ENCODE measurements at places on chromosomes 2 and 18. TPM values are rescaled to one million over a fixed set of nuclear protein-coding genes. Genes with fewer than 3 reads are reported as not detected.

PDE1A gene
- total RNA-seq = 0.90 TPM

GRCh38 chr2:44705876-44706480 is 235.5 kb upstream of the SIX3 start:
- no peak for DNase-seq

DNA sequence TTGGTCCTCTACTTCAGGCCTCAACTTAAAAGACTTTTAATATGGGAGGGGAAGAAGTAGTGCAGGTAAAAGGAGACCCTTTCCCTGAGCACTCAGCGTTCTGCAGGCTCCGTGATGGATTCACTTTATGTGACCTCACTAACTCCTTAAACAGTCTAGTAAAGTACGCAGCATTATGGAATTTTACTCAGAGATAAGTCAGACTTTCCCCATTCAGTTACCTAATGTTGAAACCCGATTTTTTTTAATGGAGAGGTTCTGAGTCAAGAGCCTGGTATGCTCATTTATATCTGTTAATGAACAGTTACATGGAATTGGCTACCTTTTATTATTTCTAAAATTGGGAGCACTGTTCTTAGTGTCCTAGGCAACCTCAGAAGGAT is 34.1 kb downstream of the RASGRP3 start:
- peak; percentile 81 for DNase-seq

DNA sequence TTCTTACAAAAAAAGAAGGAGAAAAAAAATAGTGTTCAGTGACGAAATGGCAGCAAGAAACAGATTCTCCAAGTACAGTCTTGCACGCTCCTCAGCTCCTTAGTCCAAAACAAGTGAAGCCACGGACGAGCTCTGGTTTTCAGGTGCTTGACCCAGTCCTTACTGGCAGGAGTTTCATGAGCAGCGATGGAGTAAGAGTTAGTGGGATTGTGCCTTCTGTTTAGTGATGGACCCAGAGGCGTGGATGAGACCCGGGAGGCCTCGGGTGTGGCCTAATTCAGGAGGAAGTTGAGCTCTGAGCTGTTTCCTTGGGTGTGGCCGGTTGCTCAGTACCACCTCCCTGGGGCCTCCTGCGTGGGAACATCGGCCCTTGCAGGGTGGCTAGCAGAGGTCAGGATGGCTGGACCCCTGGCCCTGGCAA is 52.0 kb downstream of the KIF5C start:
- DNase-seq = no peak

SPHKAP gene
- total RNA-seq = not detected

- DNase-seq = no peak
Observed at GRCh38 chr2:84856787-84857186, 24.1 kb downstream of the TRABD2A start.

LIMS3 gene
- 12.7 TPM for total RNA-seq

- DNase-seq = no peak
Observed at GRCh38 chr2:190846746-190847145, 33.9 kb upstream of the GLS start.

- no peak for DNase-seq
Observed at GRCh38 chr2:62112179-62112578, 83.7 kb upstream of the B3GNT2 start.

- peak; percentile 33 for DNase-seq
Observed at GRCh38 chr2:226893216-226893615, 57.4 kb downstream of the RHBDD1 start.

KRCC1 gene
- 16.5 TPM for total RNA-seq

DNA sequence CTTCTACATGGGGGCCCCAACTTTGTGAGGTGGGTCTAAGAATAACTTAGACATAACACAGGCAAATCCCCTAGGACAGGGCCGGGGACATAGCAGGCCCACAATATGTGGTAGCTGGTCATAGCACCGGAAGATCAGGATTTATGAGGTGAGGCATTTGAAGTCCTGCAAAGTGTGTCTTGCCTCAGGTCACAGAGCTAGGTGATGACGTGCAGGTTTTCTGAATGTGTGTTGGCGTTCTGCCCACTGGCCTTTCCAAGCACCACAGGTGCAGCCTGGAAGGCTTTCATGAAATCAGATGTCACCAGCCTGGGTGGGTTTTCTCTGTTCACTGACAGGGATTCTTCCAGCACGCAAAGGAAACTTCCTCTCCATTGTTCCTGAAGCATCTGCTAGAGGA is 119.1 kb downstream of the LRATD1 start:
- no peak for DNase-seq

GRCh38 chr18:37544217-37544616 is 21.4 kb downstream of the CELF4 start:
- no peak for DNase-seq

DNA sequence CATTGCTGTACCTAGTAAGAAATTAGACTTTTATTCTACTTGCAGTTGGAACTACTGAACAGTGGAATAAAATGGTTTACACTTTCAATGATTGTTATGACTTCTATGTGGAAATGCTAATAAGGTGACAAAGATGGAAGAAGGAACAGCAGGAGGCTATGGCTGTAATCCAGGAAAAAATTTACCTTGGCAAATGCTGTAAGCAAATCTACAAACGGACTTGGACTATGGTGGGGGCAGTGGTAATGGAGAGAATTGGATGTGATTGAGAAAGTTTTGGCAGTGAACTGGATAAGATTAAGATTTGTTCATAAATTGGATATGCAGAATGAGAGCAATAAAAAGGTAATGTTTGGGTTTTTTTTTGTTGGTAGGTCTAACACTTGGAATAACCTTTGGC is 111.0 kb upstream of the ERBB4 start:
- DNase-seq = no peak

DNA sequence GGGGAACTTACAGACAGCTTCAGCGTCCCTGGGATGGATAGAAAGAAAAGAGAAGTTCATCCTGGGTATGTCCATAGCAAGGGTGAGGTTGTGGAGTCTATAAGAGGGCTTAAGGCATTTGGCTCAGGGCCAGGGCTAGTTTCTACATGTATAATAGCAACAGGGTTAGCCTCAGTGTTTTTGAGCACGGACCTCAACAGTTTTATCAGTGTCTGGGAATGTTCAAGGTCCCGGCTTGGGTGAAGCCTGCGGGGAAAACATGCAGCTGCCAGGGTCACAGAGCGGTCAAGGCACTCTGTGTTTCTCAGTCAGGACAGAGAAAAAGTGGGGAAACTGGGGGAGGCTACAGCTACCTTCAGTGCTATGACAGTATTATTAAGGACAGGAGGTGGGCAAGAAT is 427.7 kb upstream of the HS6ST1 start:
- peak; percentile 46 for DNase-seq

DNA sequence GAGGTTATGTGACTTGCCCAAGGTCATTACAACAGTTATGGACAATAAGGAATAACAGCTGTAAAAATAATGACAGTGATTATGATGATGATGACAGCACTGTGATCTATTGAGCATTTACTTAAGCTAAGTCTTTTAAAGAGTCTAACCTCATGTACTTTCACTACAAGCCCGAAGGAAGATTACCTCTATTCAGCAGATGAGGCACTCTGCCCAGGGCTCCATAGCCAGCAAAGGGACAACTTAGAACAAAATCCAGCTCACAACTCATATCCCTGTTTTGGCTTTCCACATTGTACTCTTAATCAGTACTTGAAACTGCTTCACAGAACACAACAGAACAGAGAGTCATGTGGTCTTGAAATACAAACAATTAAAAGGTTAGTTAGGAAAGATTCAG is 290.2 kb downstream of the ZNF385B start:
- no peak for DNase-seq

GRCh38 chr2:216533609-216534008 is 35.0 kb downstream of the RPL37A start:
- DNase-seq = no peak

DNA sequence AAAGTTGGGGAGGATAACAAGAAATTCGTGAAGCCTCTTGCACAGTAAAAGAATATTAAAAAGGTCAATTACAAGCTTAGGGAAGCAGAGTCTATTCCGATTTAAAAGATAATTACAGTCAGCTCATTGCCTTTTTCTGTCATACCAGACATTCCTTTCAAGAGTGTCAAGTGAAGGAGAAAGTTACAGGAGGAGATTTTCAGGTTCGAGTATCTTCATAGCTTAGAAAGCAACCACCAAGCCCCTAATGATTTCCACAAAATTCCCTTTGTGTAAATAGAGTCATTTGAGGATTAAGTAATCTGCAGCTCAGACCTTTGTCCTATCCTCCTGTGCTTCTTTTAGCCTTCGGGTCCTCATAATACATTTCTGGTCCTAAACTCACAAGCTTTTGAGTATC is 414.9 kb downstream of the CDH2 start:
- no peak for DNase-seq

- DNase-seq = no peak
Observed at GRCh38 chr2:227344231-227344630, 19.2 kb downstream of the MFF start.

CFAP65 gene
- not detected for total RNA-seq

GRCh38 chr2:37833423-37833822 is 91.7 kb upstream of the RMDN2 start:
- DNase-seq = no peak

DNA sequence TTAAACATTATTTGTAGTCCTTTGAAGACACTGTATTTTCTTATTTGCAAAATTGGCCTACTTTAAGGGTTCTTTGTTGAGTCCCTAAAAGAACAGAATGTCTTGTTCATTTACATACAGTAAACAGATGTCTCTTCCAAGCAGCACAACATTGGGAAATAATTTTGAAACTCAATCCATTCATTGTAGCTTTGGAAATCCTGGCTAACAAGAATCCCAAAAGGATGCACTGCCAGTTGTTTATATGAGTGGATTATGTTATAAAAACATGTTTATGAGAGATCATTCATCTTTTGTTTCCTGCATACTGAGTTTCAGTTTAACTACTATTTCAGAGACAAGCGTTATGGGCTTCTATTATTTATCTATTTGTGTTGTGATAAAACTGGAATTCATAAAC is 499.3 kb downstream of the PID1 start:
- DNase-seq = no peak

POU3F3 gene
- not detected for total RNA-seq

DNA sequence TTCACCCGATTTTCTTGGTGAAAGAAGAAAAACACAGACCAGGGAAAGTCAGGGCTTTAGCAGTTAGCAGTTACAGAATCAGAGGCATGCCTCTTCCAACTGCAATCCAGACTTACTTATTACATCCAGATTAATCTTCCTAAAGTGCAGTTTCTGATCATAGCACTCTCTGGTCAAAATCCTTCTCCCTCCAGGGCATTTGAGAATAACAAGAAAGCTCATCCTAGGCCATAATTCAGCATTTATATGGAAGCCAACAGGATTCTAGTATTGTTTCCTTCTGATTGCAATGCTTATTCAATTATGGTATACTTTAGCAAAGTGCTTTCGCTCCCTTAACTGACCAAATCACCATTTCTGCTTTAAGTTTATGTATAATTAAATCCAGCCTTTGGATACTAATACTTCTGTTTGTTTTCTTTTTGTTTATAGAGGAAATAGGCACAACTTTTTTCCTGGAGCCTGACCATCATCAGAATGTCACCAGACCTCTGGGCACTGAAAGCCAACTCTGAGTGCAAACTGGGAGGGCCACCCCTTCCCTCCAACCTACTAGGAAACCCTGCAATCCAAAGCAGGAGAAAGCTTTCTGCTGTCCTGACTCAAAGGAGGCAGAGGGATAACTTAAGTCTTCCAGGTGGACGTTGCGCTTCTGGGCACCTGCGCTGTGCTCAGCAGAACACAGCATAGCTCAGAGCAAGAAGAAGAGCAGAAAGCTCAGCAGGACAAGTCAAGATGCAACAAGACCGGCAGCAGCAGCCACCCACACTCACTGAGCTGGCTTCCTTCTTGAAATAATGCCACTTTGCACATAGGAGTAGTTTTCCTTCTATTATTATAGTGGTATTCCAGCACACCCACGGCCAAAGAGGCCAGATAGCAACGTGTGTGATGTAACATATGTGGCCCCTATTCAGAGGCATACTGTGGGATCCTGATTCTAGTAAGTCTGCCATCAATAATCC is 99.3 kb downstream of the STK39 start:
- peak; percentile 11 for DNase-seq

MC4R gene
- 0.28 TPM for total RNA-seq
